Thoracic aorta (tissue), 2 donors: ENCODE measurements at places on chromosomes 1 and 21.

- H3K27me3 ChIP-seq, result no peaks in the 10 kb centered on the region
- no peak overlapping the region for H3K4me3 ChIP-seq
- H3K27ac ChIP-seq, result no peak overlapping the region
- no peak for DNase-seq
These were observed 37.9 kb downstream of the RLF start for GRCh38 chr1:40199126-40199525.

DNA sequence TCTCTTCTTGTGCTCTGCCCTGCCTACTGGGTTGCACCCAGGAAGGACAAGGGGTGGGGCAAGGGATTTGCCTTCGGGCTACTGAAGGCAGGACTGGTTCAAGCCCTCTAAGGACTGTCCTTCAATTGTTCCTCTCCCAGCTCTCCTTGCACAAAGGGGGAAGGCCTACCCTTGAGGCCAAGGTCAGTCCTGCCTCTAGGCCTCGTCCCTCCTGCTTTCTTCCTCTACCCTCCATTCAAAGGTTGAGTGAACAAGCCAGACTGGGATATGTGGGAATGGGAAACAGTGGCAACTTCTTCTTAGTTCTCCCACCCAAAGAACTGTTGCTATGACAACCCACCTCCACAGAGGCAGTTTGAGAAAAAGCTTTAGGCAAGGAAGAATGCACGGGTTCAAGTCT is 2.7 kb downstream of the LURAP1 start:
- H3K4me1 ChIP-seq, result peaks cover 19% of the 10 kb centered on the region
- peaks cover 9% of the 10 kb centered on the region for H3K36me3 ChIP-seq

- no peaks in the 10 kb centered on the region for H3K27me3 ChIP-seq
- H3K36me3 ChIP-seq, result peaks cover 4% of the 10 kb centered on the region
- H3K27ac ChIP-seq, result peak overlapping the region; percentile 39
- peak overlapping the region; percentile 78 for H3K4me3 ChIP-seq
These were observed 1.7 kb downstream of the NES start for GRCh38 chr1:156675210-156676113.

- no peaks in the 10 kb centered on the region for H3K27me3 ChIP-seq
- peaks cover 52% of the 10 kb centered on the region for H3K4me1 ChIP-seq
- peaks cover 19% of the 10 kb centered on the region for H3K36me3 ChIP-seq
- no peak overlapping the region for H3K4me3 ChIP-seq
- peak overlapping the region; percentile 60 for H3K27ac ChIP-seq
- DNase-seq, result no peak
These were observed 15.2 kb downstream of the H6PD start for GRCh38 chr1:9249534-9250410.

- peaks cover 20% of the 10 kb centered on the region for H3K4me1 ChIP-seq
- no peak overlapping the region for H3K4me3 ChIP-seq
- H3K27me3 ChIP-seq, result no peaks in the 10 kb centered on the region
- no peak for DNase-seq
These were observed 29.5 kb downstream of the AK4 start for GRCh38 chr1:65177457-65177856.

GRCh38 chr1:156465747-156466365 is 34.7 kb downstream of the MEF2D start:
- H3K27me3 ChIP-seq, result no peaks in the 10 kb centered on the region
- H3K36me3 ChIP-seq, result peaks cover 31% of the 10 kb centered on the region
- DNase-seq, result no peak
- peaks cover 78% of the 10 kb centered on the region for H3K4me1 ChIP-seq
- peak overlapping the region; percentile 51 for H3K27ac ChIP-seq
- H3K4me3 ChIP-seq, result peak overlapping the region; percentile 15

GRCh38 chr1:35290452-35290851 is 21.9 kb downstream of the ZMYM4 start:
- H3K36me3 ChIP-seq, result peaks cover 5% of the 10 kb centered on the region
- no peak for DNase-seq
- H3K27me3 ChIP-seq, result no peaks in the 10 kb centered on the region
- no peak overlapping the region for H3K4me3 ChIP-seq
- no peak overlapping the region for H3K27ac ChIP-seq
- H3K4me1 ChIP-seq, result peaks cover 18% of the 10 kb centered on the region

DNA sequence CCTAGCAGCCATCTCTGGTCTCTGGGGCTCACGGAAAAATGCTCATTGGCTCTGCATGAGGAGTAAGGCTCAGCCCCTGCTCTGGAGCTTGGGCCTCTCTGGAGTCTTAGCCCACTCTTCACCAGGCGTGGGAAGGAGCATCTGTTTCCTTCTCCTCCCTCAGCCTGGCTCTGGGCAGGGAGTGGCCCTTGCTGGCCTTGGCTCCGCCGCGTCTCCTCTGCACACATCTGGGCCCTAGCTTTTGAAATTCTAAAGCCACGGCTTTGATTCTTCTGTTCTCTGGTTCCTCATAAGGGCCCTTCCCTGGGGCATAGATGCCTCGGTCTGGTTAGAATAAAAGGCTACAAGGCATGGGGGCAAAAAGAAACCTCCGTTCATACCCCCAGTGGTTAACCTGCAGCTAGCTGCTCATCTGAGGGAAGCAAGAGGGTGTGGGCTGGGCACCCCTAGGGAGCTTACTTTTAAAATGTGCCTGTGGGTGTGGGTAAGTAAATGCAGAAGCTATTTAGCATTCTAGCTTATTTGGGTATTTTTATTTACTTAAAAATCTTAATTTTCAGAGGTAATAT is 145.6 kb downstream of the CAMTA1 start:
- no peaks in the 10 kb centered on the region for H3K27me3 ChIP-seq
- no peak for DNase-seq
- H3K4me3 ChIP-seq, result no peak overlapping the region
- no peaks in the 10 kb centered on the region for H3K36me3 ChIP-seq
